Skin of body (tissue), 3 donors: ENCODE measurements at places on chromosomes 12 and 14. TPM values are rescaled to one million over a fixed set of nuclear protein-coding genes. Genes with fewer than 3 reads are reported as not detected.
A peak's percentile ranks its signal among the peaks of the same experiment; 100 is the strongest.

Gene HOXC11
- total RNA-seq: 2.4 TPM

Gene IGF1
- total RNA-seq: 14.0 TPM

Gene TC2N
- 20.2 TPM for total RNA-seq

Gene RPL10L
- not detected for total RNA-seq

Gene BCL2L2
- 18.7 TPM for total RNA-seq

Gene CLEC14A
- total RNA-seq: 15.0 TPM

GRCh38 chr14:96914571-96915128 is 117.5 kb downstream of the VRK1 start:
- DNase-seq: peak; percentile 39

DNA sequence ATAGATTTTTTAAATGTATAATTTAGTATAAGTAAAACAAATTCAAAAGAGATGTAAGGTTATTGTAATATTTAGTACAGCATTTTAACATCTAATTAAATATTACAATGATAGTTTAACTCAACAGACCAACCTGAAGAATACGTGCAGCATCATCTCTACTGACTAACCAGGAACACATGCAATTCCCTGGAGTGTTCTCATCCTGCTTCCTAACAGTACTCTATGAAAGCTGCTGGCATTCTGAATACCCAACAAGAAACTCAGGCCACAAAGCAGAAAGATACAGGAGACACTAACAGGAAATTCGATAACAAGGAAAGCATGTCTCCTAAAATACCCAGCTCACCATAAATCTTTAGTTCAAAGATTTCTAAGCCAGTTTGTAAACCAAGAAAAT is 58.3 kb downstream of the CEP83 start:
- no peak for DNase-seq

DNA sequence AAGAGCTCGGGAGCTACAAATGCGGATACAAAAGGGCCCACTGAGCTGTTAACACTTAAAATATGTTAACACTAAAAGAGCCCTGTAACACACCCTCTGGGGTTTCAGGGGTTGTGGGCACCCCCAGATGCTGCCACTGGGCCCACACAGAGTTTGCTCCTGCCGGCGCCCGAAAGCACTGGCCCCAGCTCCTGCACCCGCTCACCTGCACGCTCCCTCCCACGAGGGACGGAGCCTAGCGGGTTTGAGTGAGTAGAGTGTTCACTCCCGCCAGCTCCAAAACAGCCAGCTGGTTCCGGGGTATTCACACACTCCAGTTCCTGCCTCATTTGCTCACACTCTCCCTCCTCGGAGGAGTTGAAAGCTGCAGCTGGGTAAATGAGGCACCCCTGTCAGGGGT is 357.7 kb downstream of the ETNK1 start:
- DNase-seq: no peak

DNA sequence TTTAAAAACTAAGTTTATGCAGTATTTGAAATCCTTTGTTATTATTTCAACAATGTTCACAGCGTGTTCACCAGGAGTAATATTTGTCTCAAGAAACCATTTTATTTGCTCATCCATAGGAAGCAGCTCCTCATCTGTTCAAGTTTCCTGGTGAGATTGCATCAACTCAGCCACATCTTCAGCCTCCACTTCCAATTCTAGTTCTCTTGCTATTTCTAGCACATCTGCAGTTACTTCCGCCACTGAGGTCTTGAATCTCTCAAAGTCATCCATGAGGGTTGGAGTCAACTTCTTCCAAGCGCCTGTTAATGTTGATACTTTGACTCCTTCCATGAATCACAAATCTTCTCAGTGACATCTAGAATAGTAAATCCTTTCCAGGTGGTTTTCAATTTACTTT is 18.0 kb downstream of the CLEC9A start:
- no peak for DNase-seq

- peak; percentile 20 for DNase-seq
Measured at GRCh38 chr12:3202734-3203446, 125.7 kb downstream of the TSPAN9 start.

GRCh38 chr14:75320196-75320595 is 41.6 kb downstream of the FOS start:
- no peak for DNase-seq

DNA sequence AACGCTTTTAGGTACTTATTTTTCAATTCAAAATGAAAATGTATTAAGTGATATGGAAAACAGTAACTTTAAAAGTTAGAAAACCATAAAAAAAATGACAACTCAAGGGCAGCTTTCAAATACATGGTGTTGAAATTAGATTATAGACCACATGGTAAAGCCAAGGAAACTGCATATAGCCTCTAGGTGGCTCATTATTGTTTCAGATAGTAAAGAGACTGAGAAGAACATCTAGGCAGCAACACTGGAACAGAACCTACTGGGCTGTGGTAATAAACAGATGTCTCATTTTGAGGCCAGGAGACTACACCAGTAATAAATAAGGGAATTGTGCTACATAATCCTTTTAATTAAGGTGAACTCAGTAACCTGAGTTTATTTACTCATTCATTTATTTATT is 13.0 kb downstream of the FBXO33 start:
- DNase-seq: no peak

DNA sequence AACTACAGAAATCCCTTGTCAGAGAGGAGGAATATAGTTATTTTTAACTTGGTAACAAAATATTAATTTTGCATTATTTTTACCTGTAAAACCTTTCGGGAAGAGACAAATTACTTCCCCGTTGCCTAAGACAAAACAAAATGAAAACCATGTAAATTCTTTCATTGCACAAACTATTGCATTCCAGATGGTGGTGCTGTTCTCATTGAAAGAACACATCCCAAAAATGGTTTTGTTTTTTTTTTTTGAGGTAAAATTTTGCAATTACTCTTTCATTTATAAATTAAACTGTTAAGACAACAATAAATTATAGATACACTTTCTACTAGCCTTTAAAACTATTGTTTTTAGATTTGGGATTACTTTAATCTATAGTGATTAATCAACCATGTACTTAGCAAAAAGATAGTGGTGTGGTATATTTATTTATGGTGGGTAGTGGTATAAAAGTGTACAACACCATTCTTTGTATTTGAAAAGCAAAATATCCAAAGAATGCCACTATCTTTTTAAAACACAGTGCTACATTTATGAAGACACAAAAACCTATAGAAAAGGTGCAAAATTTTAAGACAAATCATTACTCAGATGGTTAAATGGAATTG is 115.5 kb downstream of the SLC38A1 start:
- peak; percentile 25 for DNase-seq

DNA sequence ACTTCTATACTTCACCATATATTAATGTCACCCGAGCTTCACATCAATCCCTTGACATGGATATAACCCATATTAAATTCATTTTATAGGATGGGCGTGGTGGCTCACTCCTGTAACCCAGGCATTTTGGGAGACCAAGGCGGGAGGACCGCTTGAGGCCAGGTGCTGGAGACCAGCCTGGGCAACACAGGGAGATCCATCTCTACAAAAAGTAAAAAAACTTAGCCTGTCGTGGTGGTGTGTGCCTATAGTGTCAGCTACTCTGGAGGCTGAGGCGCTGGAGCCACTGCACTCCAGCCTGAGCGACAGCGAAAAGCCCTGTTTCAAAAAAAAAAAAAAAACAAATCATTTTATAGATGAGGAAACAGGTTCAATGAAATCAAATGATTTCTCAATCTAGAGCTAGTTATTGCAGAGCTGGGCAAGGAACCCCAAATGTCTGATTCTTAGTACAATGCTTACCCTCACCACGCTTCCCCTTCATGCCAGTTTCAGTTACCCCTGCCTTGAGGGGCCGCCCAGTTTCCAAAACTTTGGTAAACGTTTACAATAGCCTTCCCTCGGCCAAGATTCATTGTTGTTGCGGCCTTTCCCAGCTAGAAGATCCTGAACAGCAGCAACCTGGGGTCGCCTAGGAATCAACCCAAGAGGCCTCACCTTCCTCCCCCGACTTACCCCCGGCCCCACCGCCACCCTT is 751 bp downstream of the PSMB5 start:
- no peak for DNase-seq

GRCh38 chr14:70771781-70772212 is 37.5 kb downstream of the MAP3K9 start:
- no peak for DNase-seq

DNA sequence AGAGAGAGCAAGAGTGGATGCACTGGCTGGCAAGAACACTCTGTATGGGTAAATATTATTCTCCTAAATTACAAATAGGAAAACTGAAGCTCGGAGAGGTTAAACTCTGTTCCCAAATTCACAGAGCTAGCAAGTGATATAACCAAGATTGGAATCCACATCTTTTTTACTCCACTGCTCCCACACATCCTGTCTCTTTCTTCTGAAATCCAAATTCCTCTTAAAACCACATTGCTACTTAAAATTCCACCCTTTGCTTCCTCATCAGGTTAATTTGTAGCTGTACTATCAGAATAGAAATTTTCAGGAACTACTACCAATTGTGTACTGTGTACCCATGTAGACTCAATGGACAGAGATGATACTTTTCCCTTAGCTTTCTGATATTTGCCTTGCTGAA is 74.4 kb downstream of the ARMH4 start:
- no peak for DNase-seq

GRCh38 chr14:35406506-35407305 is 2.2 kb upstream of the NFKBIA start:
- DNase-seq: peak; percentile 58

DNA sequence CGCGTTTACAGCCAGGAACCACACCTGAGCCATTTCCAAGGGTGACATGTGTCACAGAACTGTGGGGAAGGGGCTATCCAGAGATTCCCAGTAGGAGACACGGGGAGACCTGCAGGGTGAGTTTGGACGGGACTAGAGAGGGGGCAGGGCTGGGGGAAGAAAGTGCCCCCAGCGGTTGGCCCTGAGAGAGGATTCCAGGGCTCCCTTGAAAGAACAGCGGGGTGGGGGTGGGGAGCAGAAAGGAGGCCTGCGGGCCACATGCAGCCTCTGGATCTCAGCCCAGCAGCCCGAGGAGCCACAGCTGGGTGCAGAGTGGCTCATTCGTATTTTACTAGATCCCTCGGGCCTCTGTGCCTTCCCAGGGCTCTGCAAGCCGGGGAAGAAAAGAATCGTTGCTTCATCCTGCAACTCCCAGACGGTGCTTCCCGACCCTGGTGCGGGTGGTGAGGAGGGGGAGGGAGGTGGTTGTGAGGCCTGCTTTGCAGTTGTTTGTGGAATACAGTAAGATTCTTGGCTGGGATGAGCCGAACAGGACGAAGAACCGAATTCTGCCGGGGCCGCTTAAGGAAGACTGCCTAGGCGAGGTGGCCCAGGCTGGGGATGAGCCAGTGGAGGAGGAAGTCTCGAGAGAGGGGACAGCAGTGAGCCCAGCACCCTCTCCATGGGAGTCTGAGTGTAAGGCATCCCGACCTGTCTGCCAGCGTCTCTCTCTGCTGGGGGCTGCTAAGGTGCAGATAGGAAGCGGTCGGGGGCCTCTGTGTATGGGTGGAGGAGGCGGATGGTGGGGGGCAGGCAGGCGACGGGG is 36.1 kb upstream of the ANKRD9 start:
- DNase-seq: peak; percentile 91

DNA sequence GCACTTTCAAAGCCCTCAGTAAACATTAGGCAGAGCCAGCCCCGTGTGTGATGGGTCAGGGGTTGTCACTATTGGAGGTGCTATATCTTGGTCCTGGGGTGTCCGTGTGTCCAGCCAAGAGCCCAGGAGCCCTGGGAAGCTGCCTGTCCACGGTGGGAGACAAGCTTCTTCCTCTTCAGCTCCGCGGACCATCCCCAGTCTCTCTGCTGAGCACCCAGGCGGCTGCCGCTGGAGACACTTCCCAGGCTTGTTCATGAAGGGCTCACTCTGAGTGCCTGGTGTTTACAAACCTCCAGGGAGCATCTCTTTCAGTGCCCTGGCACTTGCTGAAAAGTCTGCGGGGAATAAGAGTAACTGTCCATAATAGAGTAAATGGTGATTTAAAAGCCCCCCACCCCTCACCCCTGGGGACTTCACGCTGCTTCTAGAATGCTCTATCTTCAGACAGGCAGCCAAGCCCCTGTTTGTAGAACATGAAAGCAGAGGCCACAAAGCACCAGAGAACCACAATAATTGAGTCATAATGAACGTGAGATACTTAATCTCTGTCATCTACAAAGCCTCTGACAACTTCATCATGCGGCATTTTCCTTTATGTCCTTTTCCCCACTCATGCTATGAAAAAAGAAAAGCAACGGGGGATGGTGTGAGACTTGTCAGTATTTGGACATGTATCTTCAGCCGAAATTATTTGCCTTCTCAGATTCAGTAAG is 178.6 kb downstream of the TMEM132C start:
- no peak for DNase-seq
